ENCODE measurements at places on chromosomes 4 and X.

- no peak for DNase-seq
Measured at GRCh38 chr4:117889978-117890377, 144.3 kb upstream of the NDST3 start.

- no peak for DNase-seq
Measured at GRCh38 chrX:42087960-42088359, 164.6 kb upstream of the CASK start.

DNA sequence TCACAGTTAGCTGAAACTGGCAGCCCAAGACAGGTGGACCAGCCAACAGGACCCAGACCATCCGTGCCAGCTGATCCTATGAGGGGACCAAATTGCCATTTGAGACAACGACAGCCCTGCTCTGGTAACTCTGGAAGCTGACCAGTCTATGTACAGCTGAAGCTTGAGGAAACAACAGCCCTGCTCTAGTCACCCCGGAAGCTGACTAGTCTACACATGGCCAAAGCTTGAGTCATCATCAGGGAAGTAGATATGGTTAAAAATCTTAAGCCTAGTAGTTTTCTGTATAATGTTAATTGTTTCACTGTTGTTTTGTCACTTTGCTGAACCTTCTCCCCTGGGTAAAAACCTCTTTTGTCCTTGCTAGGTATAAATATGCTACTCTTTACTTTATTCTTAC is 905.4 kb upstream of the NDST4 start:
- no peak for DNase-seq

GRCh38 chr4:7313347-7313811 is 121.0 kb downstream of the SORCS2 start:
- no peak for DNase-seq

DNA sequence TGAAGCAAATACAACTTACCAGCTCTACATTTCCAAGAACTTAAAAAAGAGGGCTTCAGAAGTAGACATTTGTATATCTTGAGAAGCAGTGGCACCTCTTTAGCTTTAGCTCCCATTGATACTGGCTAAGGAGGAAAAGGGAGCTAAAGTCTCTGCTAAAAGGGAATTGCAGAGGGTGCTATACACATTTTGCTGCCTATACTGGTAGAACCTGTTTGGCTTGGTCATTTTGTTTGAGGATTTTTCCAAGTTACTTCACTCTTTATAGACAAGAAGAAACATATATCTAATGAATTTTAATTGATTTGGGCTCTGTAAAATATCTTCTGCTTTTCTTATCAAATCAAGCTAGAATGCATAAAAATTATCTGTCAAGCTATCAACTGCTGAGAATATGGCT is 11.8 kb downstream of the PAPSS1 start:
- no peak for DNase-seq

DNA sequence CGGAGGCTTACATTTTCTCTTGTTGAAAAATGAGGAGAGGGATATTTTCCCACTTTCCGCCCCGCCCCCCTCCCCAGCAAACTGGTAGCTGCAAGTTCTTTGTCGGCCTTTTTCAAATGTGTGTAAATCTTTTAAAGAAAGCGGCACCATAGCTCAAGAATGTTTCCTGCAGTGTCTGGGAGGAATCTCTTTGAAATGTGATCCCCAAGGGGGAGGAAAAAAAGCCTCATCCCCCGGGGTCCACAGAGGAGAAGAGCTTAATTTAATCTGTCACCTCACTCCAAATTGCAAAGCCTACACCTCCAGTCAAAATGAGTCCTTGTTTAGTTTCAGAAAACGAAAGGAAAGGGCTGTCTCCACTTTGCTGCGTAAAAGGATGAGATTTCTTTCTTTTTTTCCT is 34.8 kb downstream of the ASMT start:
- DNase-seq = peak; percentile 17

DNA sequence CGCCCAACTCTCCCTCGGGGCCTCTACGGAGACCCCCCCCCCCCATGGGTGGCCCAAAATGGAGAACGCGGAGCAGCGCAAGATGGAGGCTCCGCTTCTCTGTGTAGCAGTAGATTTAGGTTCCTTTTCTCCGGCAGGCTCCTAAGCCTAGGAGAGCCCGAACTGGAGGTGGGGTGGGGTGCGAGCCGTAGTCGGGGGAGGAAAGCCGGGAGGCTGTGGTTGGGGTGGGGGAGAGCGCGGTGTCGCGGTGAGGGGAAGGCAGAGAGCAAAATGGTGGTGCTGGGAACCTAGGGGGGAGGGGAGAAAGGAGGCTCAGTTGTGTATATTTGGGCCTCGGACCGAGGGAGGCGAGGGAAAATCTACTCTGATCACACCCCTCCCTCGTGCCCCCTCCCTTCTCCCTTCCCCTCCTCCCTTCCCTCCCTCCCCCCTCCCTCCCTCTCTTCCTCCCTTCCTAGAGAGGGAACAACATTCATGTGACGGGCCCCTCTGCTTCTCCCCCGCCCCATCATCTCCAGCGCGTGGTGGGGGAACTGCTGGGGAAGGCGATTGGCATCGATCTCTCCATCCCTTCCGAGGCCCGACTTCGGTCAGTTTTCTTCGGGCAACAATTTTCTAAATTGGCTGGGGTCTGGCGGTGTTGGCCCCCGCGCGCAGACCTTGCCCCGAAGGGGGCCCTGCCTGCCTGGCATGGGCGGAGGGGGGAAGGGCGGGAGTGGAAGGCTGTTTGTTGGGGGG is at the start of gene STAG2:
Gene STAG2 (plus strand): TSS at position 439 of the 738 bp plus-strand sequence. CDS start 60,922 bp downstream, outside the sequence.
- peak; percentile 84 for DNase-seq

DNA sequence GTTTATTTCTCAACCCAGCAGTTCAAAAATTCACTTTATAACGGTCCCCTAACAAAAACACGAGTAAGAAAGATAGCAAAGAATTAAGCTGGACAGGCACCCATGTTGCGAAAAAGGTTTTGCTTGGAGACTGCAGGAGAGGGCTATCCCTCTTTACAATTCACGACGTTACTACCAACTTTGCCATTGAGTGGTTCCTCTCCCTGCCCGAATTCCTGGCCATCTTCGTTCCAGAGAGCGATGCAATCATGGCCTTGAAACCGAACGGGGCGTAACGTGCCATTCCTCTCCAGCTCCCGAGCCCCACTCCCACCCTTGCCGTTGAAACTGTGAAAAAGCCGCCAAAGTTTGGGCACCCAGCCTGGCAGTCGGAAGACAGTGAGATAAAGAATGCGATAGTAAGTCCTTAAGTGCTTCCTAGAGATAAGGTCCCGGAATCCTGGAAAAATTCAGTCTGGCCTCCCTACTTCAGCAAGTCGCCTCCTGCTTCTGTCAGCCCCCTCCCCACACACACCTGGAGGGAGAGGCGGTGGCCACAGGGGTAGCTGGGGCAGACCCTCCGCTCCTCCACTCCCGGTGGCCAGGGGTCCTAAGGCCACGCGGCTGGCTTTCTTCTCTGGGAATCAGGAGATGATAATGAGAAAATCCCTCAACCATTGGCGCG is 65.2 kb downstream of the FBXO8 start:
- peak; percentile 19 for DNase-seq

DNA sequence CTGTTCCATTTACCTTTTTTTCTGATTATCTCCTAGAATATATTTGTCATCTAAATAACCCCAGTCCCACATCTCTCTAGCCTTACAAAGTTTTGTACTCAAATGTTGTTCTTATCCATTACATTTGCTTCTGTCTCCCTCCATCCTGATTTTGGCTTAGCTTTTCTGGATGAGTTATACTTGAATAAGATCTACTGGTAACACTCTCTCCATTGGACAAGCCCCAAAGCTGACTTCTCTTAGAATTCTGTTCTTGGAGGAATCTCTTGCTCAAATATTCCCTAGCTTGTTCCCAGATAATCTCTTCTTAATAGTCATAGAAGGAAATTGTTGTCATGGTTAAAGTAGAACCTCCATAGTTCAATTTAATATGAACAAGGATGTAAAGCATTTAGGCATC is 115.5 kb upstream of the HS3ST1 start:
- DNase-seq = no peak

GRCh38 chr4:114286262-114286810 is 306.9 kb upstream of the ARSJ start:
- DNase-seq = peak; percentile 34

DNA sequence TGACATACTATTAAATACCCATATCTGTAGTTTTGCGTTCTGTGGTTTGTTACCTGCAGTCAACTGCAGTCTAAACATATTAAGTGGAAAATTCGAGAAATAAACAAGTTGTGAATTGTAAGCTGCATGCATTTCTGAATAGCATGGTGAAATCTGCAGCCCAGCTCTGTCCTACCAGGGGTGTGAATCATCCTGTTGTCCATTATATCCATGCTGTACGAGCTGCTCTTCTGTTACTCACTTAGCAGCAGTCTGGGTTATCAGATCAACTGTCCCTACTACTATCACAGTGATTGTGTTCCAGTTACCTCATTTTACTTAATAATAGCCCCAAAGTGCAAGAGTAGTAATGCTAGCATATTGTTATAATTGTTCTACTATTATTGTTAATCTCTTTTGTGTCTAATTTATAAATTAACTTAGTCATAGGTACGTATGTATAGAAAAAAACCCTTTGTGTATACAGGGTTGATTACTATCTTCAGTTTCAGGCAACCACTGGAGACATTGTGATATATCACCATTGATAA is 173.7 kb upstream of the FAT4 start:
- DNase-seq = peak; percentile 67

- no peak for DNase-seq
Measured at GRCh38 chr4:177322266-177322665, 12.6 kb downstream of the NEIL3 start.

DNA sequence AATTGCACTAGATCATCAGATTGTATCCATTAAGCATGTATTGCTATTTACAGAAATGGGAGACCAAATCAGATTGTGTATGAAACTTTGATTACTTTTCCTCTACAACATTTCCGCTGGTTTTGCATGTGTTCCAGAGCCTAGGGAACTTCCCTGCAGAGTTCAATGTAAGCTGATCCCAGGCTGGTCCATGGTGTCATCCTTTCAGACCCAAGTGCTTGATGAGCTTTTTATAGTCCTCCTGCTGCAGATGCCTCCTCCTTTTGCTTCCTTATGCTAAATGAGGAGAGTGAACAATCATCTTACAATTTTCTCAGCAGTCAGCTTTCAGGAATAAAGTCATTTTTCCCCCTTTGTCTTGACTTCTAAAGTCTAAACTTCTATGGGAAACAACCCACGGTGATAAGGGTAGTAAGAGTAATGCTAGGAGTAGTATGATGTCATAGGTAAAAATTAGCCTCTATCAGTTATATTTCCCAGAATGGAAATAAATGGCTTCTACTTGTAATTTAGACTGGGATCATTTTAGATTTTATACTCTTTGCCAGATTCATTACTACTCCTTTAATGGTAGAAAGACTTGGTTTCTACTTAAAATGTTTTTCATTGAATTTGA is 55.1 kb upstream of the SLC4A4 start:
- DNase-seq = no peak

GRCh38 chrX:14095702-14096101 is 66.0 kb upstream of the GEMIN8 start:
- peak; percentile 71 for DNase-seq
